ENCODE measurements at places on chromosomes 7 and 10.

- no peak overlapping the region for H3K4me3 ChIP-seq
- H3K27ac ChIP-seq: no peak overlapping the region
- peaks cover 9% of the 10 kb centered on the region for H3K4me1 ChIP-seq
These were observed 76.1 kb downstream of the ZNF277 start for GRCh38 chr7:112282476-112283188.

DNA sequence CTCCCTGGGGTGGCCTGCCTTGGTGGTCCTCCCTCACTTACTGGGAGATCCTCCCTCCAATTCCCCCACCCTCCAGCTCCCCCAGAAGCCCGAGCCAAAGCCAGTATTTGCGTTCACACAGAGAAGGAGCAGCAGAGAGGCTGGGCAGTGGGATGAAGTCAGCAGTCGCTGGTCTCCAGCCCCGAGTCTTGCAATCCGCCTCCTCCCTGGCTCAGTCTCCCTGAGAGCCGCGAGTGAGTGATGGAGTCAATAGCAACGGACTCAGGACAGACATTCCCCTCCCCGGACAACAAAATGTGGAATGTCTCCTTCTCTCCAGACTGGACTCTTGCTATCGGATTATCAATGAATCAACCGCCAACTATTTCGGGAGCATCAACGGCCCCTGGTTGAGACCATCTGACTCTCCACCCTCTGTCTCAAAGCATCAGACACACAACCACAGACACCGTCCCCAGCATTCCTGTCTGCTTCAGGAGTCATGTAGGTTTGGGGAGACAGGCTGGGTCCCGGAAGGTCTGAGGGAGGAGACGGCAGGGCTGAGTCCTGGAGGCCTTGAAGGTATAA is 178.4 kb downstream of the SH3PXD2A start:
- no peaks in the 10 kb centered on the region for H3K27me3 ChIP-seq
- no peak for DNase-seq
- H3K4me3 ChIP-seq: peak overlapping the region; percentile 82
- H3K27ac ChIP-seq: peak overlapping the region; percentile 49

- no peak for DNase-seq
- no peak overlapping the region for H3K27ac ChIP-seq
- peaks cover 11% of the 10 kb centered on the region for H3K4me1 ChIP-seq
These were observed 56.4 kb downstream of the CYCS start for GRCh38 chr7:25068502-25069213.

- peaks cover 62% of the 10 kb centered on the region for H3K36me3 ChIP-seq
- no peaks in the 10 kb centered on the region for H3K27me3 ChIP-seq
- H3K4me3 ChIP-seq: no peak overlapping the region
- peak; percentile 8 for DNase-seq
- H3K27ac ChIP-seq: no peak overlapping the region
These were observed 15.7 kb downstream of the HPS1 start for GRCh38 chr10:98431016-98431415.

All from activated naive CD4-positive, alpha-beta T cell treated with anti-CD3 and anti-CD28 coated beads, Interleukin-2, amount 10 ng/mL, durations not matched to agents 7 days and 5 days (primary cell).